ENCODE measurements at places on chromosomes 2 and 18.

DNA sequence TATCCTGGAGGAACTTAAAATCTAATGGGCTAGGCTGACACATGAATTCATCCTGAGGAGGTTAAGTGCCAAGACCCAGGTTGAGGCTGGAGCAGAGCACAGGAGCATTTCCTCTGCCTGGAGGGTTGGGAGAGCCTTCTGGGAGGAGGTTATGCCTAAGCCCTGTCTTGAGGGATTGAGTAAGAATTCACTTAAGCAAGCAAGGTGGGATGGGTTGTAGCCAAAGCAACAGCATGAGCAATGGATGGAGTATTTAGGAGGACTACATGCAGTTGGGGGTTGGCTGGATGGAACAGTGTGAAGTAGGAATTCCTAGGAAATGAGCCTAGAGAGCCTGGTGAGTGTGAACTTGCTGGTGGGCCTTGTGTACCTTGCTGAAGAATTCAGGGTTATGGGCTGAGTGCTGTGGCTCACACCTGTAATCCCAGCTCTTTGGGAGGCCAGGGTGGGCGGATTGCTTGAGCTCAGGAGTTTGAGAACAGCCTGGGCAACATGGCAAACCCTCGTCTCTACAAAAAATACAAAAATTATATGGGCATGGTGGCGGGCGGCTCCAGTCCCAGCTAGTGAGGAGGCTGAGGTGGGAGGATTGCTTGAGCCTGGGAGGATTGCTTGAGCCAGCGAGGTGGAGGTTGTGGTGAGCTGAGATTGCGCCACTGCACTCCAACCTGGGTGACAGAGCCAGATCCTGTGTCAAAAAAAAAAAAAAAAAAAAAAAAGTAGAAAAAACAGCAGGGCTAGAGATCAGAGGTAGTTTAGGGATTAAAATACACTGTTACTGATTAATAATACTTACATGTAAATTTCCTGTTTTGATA is 22.2 kb downstream of the TANC1 start:
- DNase-seq = no peak

GRCh38 chr2:40401896-40402295 is 50.0 kb downstream of the SLC8A1 start:
- DNase-seq = no peak

DNA sequence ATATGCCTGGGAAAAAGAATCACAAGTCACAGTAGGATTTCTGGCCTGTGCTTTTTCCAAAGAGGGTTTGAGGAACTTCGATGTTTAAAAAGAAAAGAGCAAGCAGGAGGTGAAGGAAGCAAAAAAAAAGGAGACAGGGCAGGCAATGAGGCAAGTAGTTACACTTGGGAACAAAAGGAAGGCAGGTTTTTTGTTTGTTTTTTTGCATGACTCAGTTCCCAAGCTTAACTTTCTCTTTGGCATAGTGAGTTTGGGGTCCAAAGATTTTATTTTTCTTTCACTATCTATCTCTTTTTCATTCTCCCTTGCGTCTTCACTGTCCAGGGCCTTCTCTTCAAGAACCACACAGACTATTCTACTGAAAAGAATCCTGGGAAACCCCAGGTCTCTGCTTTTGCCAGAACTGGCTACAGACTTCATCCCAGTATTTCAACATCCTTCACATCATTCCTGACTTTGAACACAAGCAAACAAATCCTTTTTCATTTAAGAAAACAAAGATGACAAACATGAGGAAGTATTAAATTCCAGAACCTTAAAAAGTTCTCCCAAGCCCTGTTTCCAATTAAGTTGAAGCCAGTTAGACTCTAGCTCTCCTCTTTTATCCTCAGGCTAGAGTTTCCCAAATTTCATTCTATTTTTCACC is 210.7 kb upstream of the RND3 start:
- DNase-seq = no peak

GRCh38 chr2:41618754-41619153 is 429.1 kb upstream of the PKDCC start:
- no peak for DNase-seq

GRCh38 chr2:70371753-70372152 is 69.9 kb upstream of the FAM136A start:
- no peak for DNase-seq

DNA sequence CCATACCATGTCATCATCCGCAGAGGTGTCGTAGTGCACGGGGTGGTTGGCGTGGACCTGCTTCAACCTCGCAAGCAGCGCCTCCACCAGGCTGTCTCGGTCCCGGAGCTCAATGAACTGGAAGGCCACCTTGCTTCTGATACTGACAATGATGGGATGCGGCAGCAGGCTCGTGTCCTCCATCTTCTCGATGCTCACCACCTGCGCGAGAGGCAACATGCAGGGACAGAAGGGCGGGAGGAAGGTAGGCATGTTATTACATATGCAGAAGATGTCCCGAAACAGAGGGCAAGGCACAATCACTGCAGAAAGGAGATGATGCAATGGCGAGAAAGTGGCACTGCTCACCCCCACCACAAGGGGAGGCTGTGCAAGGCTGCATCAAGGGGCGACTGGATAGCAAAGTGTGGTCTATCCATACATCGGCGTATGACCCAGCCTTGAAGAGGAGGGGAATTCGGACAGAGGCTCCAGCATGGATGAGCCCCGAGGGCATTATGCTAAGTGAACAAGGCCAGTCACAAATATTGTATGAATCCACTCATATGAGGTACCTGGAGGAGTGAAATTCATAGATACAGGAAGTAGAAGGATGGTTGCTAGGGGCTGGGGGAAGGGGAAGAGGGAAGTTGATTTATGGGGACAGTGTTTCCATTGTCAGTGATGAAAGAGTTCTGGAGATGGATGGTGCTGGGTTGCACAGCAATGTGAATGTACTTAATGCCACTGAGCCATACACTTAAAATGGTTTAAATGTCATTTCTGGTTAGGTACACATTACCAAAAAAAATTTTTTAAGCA is 36.6 kb downstream of the RPL31 start:
- DNase-seq = no peak

- DNase-seq = no peak
These were observed 2.5 kb downstream of the TMBIM1 start for GRCh38 chr2:218289639-218290315.

- no peak for DNase-seq
These were observed 30.1 kb upstream of the COL6A3 start for GRCh38 chr2:237444071-237444470.

DNA sequence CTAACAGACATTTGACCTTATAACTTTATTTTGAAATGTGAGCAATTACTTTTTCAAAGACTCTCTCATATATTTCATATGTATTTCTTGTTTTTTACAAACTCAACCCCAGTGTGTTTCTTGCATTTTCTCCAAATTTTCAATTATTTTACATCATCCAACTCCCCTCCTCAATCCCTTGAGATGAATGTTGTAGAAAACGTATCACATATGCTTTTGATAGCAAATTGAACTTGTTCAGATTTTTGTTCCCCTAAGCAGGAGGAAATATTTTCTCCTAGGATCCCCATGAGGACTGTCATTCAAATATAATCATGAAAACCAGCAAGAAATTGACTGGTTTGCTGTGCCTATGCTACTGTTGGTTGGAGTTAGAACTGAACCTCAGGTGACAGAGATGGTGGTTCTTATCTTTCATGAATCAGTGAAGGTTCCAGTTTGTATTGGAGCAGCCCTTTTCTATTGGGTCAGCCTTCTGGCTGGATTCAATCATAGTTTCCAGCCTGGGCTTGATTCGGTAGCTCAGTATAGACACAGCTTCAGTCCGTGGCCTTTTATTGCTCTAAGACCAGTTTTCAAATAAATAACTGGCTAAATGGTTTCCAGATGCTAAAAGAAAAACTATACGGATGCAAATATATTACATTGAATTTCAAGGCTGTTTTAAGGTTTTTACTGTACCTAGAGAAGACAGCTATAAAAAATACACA is 591.0 kb downstream of the EPHA4 start:
- no peak for DNase-seq

GRCh38 chr2:98734162-98734561 is 3.2 kb upstream of the MGAT4A start:
- no peak for DNase-seq

DNA sequence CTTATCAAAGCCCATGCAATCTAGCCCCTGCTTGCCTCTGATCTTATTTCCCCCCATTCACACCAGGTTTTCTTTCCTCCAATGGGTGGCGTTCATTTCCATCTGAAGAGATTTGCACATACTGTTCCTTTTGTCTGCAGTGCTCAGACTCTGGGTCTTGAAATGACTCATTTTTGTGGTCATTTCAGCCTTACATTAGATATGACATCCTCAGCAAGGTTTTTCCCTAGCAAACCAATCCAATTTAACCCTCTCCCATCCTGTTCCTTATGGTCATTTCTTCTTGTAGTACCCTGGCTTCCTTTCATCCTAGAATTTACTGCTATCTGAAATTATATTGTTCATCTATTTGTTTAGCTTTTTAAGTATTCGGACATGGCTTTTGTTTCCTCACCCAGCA is 42.5 kb upstream of the SCN1A start:
- DNase-seq = no peak

DNA sequence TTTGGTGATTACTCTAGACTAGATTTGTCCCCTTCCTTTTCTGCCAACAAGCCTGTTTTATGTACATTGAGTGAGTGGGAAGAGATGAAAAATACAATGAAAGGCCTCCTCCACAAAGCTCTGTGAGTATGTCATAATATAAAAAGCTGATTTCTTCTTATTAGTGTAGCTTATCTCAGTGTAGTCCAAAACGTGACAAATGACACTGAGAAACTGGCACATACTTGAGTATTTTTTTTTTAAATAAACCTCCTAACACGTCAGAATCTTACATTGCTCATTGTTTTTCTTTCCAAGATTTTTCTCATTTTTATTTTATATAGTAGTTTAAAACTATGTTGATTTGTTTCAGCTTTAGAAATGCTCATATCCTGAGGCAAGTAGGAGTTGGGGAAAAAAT is 17.9 kb upstream of the FIGN start:
- DNase-seq = no peak

DNA sequence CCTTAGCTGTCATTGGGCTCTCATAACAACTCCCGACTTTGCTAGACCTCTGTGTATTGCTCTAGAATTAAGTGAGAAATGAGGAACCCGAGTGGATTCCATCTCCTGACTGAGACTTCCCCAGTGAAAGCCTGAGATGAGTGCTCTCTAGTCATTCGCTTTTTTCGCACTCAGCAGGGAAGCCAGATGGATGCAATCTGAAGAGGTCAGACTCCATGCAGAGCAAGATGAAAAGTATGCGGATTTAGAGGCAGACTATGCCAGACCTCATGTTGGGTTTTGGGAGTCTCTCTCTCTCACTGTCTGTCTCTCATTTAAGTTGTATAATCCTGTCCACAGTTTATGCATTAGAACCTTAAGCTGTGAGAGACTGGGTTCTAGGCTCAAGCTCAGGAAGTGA is 88.6 kb downstream of the SLC5A7 start:
- DNase-seq = no peak

DNA sequence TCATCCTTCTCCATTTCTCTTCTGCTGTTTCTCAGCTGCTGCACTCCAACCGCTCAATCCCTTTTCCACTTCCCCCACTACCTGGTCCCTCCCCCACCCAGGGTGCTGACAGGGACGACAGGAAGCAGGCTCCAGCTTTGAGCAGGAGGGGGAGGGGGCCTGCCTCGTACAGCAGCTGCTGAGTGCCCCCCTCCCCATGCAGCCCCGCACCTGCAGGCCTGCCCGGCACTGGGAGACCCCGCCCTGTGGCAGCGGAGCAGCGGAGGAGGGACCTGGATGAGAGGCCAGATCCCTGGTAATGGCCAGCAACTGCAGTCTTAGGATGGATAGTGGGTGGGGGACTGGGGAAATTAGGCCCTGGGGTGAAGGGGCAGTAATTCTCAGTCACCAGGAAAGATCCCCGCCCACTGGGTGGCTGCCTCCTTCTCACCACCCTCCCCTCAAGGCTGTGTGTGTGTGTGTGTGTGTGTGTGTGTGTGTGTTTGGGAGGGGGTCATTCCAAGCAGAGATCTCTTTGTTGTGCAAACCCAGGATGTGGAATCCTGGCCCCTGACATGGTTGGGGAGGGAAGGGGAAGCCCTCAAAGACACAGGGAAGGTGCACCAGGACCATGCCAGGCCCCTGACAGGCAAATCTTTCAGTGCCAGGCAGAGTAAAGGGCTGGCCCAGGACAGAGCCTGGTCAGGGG is 6.8 kb upstream of the CRYBA2 start:
- DNase-seq = no peak

DNA sequence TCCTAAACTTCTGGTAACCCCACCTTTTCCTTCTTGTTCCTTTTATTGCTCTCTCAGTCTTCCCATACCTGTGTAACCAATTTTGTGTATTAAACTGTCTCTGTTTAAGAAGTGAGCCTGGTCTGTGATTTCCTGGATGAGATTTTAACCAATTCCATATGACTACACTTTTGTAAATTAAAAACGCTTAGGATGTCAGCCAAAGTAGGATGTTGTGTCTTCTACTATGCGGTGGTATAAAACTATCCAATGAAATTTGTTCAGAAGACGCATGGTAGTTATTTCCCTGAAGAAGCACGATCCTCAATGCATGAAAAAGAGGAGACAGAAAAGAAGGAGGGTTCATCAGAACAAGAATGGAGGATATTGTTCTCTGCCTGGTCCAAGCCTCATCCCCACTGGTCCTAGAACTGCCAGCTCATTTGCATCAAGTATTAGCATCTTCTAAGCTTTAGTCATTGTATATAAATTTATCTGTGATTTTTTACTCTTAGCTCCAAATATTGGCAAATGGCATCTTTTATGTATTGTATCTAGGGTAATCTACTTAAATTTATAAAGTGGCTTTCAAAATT is 127.4 kb downstream of the TGIF1 start:
- no peak for DNase-seq

DNA sequence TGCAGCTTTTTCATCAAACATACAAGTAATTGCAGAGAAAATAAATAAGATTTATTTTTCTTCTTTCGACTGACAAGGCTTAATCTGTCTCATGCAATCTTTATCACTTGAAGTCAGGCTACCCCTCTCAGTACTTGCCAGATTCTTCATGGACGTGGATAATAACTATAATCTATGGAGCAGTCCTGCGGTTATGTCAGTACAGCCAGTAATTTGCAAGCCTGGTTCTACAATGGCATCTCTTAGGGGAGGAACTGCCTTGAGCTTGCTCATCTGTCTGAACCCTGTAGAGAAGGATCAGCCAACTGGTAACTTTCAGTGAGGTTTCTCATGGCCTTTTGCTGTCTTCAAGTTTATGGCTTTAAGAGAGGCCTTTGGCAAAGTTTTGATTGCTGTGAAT is 35.5 kb upstream of the LRRTM1 start:
- DNase-seq = no peak

- no peak for DNase-seq
These were observed 37.8 kb upstream of the CCDC195 start for GRCh38 chr2:224753743-224754540.

GRCh38 chr2:29376541-29376940 is 261.3 kb downstream of the CLIP4 start:
- DNase-seq = no peak

DNA sequence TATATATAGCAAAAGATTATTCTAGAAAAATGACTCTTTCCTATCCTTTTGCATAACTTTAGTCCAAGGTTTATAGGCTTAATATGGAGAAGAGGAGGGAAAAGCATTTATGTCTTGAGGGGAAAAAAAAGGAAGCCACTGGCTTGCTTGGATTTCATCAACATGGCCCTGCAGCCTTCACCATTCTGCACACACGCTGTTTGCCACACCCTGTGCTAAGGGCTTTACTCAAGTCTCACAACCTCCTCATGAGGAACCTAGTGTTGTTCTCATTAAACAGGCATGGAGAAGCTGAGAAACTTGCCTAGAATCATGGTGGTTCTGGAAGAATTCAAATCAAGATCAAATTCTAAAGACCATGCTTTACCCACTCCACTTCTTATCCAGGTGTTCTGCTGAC is 117.3 kb upstream of the TTC39C start:
- DNase-seq = no peak
